ENCODE measurements at places on chromosomes 7 and 10.

- no peak for DNase-seq
These were observed 18.1 kb upstream of the NPTX2 start for GRCh38 chr7:98598846-98599615.

DNA sequence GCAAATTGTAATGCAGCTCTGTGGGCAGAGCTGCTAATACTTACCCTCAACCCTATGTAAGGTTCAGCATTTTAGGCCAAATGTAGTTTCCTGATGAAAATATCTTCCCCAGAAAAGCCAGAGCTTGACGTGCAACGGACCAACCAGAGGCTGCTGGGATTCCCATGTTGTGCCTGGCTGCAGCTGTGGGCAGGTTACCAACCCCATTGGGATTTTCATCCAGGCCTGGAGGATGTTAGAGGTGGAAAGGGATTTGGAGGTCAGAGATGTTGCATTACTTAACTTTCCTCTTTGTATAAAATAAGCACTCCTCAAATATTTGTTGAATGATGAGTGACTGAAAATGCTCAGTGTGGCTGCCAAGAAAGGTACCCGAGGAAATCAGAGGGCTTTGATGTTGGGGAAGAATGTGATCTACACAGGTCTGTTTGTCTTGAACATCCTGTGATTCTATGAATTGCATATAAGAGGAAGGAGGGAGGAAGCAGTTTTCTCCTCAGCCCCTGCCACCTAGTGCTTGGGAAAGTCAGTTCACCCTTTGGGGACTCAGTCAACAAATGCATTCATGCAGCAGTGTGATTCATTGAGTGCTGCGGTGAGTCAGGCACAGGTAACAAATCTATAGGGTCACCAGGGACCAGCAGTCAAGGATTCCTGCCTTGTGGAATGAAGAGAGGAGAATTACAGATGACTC, 487.2 kb downstream of the RPS24 start:
- peak; percentile 24 for DNase-seq

- no peak for DNase-seq
These were observed 681.0 kb upstream of the C7orf33 start for GRCh38 chr7:147909431-147910148.

- no peak for DNase-seq
These were observed 62.3 kb downstream of the CHCHD3 start for GRCh38 chr7:133019590-133019989.

DNA sequence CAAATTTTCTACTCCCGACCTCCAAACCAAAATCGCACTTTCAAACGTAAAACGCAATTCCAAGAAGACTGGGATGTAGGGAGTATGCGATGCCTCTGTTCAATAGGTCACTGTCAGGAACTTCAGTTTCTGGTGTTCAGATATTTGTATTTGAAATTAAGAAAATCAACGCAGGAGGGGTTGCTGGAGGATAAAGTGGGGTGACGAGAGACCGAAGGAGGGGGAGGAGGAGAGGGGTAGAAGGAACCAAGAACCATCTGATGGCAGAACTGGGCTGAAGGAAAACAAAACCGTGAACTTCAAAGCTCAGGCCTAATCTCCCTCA, 293.8 kb upstream of the NFE2L3 start:
- no peak for DNase-seq

DNA sequence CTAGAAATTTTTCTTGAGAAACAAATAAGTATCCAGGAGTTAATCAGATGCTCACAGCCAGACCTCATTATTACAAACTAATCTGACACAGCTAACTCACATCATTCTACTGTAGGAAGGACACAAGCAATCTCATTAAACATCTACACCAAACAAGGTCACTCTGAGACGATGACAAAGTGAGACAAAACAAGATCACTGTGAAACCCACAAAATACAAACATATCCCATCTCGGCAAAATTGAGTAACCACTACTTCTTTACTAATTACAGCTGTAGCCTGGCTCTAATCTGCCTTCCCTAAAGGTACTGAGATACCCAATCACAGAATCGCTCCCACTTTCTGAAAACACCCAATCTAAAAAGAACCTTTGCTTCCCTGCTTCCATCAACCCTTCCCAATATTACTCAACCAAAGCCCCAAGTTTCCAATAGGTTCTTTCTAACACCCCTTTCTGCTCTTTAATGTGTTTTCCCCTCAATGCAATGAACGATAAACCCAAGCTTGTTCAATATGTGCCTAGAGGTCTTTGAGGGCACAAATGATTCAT, 26.9 kb downstream of the CCDC6 start:
- no peak for DNase-seq

DNA sequence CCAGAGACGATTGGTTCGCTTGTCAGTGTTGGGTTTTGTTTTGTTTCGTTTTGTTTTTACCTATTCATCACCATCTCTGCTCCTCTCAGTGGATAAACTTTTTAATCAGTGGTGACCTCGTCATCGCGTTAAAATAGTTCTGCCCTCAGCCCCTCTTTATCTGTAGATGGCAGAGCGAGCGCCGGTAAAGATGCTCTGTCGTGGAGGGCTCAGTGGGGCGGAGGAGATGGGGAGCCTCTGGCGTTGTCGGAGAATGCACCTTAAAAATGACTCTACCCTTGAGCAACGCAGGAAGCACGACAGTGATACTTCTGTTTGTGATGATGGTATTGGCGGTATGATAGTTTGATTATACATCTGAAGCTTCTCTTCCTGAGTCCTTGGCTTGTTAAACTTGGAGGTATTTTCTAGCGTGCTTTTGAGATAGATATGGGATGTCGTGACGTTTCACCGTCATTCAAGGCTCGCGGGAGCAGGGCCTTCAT, 554 bp downstream of the CSGALNACT2 start:
- DNase-seq = peak; percentile 38

- no peak for DNase-seq
These were observed 322.7 kb downstream of the CRPPA start for GRCh38 chr7:16098585-16099179.

DNA sequence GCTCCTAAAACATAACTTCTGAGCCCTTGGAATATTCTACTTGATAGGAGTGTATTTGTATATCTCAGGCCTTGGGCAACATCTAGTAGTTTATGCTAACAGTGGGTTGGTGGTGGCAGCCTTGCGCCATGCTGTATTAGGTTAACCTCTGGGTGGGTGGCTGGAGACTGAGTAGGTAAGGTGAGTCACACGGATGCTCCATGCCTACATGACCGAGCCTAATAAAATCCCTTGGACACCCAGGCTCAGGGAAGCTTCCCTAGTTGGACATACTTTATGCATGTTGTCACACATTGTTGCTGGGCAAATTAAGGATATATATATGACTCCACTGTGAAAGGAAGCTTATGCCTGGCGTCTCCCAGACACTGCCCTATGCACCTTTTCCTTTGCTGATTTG, 6.0 kb upstream of the DAGLB start:
- DNase-seq = no peak

- DNase-seq = no peak
These were observed 83.7 kb upstream of the CCDC71L start for GRCh38 chr7:106744563-106745091.

DNA sequence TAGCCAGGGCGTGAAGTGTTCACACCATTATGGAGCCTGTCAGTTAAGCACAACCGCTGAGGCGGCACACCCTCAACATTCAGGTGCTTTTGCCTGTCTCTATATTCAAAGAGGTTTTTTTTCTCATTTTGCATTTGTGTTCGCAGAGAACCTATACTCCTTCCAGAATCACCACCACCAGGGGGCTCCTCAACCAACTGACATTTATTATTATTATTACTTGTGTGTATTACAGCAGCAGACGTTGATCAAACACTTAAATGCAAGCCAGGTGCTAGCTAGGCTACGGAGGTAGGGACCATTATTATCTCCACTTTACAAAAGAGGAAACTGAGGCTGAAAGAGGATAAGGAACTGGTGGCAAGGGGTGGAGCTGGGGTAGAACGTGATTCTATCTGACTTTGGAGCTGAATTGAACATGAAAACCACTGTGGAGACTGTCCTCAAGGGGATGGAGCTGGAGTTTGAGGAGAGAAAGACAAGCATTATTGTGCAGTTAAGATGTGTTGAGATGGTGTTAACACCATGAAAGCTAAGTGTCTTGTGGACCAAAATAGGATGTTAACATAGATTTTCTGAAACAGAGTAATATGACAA, 133.8 kb upstream of the PLXNA4 start:
- DNase-seq = peak; percentile 16

DNA sequence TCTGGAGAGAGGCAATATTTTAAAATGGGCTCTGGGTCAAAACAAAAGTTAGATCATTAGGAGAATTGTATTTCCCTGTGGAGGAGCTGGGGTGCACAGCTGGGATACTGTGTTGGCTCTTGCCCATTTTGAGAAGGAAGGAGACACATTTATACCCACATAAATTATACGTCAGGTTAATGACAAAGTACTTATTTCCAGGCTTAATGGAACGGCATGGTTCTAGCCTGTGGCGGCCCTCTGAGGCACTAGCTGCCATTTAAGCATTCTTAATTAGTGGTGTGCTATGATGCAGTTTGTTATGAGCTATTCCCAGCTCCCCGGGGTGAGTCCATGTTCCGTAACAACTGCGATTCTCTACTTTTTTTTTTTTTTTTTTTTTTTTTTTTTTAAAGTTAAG, 193.5 kb downstream of the SEC23IP start:
- no peak for DNase-seq

DNA sequence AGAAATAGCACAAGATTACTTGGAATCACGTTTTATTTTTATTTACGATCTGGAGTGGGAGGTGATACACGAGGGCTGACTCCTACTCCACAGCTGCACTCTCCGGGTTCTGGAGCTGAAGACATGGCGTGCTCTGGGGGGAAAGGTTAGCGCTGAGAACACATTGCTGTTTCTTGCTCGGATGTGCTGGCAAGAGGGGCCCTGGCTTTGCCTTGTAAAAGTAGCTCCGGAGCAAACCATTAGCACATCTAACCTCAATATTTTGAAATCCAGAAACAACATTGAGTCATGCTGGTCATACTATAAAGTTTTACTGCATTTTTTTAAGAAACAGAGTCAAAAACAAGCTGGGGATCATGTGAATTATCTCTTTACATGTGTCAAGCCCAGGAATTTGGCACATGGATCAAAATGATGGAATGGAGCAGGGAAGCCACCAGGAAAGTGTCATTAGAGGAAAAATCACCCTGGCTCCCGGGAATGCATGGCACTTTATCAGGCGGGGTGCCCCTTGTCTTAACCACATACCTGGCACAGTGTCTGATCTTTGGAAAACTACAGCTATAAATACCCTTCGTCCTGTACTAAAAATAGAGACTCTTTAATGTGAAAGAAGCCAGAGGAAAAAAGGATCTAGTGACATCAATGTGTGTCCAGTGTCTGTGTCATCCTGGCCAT, 31.6 kb upstream of the LYZL1 start:
- no peak for DNase-seq

DNA sequence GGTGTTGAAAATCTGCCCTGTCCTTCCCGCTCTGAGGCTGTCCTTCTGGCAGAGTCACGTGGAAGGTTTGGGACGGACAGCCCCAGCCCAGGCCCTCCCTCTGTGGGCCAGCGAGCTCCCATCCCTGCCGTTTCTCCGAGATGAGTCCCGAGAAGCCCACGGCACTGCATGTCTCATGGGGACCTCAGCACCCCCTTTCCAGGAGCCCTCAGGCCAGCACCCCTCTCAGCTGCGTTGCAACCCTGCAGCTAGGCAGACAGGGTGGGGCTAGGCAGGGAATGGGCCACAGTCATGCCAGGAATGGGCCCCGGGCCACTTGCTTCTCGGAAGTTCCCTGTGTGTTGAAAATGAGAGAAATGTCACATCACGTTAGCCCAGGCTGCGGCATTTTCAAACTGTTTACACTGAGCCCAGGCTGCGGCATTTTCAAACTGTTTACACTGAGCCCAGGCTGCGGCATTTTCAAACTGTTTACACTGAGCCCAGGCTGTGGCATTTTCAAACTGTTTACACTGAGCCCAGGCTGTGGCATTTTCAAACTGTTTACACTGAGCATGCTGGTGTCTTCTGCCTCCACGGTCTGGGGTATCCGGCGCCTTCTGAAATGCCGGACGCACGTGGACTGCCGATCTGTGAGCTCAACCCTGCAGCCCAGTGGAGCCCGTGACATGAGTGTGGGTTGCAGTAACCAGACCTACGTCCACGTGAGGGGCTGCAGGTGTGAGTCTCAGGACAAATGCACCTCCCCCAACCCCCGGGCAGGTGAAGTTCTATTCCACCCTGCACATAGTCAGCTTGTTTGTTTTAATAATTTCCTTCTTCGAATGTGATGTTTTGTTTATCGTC, 42.6 kb downstream of the FAM20C start:
- peak; percentile 98 for DNase-seq

DNA sequence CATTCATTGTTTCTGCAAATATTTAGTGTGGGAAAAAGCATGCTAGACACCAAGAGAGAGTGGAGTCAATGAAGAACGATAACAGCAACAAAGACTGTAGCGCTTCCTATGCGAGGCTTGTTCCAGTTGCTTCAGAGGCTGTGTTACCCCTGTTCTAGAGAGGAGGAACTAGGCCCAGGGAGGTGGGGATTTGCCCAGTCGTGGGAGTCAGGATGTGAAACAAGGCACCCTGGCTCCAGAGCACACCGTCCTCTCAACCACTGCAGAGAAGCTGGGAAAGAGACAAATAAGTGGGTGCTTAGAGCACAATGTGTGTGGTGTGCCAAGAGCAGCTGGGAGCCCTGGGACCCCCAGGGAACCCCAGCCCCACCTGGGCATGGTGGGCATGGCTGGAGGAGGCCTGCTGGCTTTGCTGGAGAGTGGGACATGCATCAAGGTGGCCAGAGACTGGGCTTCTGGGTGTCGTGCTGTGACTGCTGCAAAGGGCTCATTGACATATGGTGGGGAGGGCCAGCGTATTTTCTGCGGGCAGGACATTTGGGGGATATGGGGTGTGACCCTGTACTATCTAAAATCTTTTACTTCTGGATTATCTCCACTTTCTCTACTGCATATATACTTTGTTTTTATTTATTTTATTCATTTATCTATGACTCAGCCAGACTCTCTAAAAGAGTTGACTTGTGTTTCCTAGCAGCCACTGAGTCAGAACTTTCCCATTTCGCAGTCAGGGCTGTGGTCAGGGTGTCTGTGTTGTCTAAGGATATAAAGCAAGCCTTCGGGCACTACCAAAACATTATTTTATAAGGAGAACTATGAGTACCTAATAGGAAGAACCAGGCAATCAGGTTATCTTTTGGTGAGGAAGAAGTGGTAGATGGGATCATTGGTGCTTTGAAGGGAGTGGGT, 95.4 kb downstream of the TCF7L2 start:
- DNase-seq = no peak

DNA sequence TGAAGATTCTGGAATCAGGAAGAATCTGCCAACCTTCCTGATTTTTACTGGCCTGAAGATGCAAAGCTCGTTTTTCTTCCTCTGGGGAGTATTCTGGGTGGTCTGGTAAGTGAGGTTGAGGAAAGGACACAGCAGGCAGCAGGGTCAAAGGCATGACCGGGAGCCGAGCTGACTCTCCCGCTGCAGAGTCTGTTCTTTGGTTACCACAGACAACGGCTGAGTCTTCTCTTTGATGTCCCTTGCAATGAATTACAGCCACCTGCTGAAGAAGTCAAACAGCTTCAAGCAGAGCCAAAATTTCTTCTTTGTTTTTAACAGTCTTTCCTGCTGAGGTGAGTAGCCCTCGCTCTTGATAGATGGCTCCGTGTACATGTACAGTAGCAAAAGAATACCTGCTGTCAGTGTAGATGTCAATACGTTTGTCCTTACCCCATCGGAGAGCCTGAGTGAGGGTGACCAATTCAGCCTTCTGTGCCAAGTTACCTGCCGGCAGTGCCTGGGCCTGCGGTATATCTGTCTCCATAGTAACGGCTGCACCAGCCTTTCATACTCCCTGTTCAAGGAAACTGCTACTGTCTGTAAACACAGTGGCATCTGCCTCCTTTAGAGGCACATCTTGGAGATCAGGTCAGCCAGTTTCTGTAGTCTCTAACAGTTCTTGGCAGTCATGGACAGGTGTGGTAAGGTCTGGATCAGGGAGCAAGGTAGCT, 76.4 kb downstream of the PRR15 start:
- no peak for DNase-seq

All from T47D (cell line).